IPS-NIHi11 (cell line): ENCODE measurements at places on chromosomes 12 and 14.

DNA sequence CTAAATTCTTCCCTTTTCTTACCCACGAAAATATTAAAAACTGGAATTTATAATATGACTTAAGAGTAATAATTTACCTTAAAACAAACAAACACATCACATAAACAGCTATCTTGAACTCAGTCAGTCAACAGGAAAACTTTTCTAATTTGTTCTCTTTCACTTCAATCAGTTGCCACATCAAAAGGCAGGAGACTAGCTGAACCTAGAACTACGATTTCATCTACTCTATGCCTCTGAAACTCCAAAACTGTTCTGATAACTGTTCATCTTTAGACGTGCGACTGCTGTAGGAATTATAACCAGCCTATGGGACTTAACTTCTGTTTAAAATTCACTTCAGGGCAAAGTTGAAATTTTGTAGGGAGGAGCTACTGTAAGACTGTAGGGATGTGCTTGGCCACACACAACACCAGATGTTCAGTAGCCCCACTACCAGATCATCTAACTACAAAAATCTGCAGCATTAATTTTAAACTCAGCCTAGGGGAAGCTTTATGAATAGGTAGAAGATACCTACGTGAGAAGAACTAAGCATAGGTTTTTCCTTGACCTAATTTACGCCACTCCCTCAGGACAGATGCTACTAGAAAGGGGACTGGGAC is 7.6 kb upstream of the RAD51AP1 start:
- no peak for DNase-seq

GRCh38 chr12:122517877-122518276 is 8.9 kb downstream of the RSRC2 start:
- no peak for DNase-seq

DNA sequence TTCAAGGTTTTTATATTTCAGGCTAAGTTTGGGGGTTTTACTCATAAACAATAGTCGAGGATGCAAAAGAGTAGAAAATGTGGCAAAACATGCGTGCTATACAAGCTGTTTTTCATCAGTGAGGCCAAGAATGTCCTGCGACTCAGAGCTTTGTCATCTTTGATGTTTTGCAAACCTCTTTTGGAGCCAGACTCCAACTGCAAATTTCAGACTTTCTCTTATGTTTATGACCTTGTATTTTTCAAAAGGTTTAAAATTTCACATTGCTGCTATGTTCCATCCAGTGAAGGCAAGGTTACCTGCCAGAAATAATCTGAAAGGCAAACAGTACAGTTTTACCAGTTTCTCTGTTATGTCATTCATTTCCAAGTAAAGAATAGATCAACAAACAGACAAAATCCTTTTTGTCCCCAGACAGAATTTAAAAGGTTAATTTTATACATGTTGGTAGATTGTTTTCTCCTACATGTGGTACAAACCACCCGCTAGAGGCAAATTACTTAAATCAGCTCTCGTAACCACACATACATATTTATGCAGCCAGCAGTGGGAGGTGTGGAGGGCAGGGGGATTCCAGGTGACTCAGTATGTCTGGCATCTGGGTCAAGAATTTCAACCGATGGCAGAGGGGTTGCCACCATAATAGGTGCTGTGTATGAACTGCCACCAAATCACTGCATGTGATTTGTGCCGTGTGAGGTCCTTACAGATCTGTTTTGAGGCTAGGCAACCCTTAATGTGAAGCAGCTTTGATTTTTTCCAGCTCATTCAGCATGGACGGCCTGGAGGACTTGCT is 119.8 kb upstream of the CPM start:
- DNase-seq: peak; percentile 48

- DNase-seq: no peak
These were observed 52.9 kb downstream of the SEL1L start for GRCh38 chr14:81480741-81481140.

DNA sequence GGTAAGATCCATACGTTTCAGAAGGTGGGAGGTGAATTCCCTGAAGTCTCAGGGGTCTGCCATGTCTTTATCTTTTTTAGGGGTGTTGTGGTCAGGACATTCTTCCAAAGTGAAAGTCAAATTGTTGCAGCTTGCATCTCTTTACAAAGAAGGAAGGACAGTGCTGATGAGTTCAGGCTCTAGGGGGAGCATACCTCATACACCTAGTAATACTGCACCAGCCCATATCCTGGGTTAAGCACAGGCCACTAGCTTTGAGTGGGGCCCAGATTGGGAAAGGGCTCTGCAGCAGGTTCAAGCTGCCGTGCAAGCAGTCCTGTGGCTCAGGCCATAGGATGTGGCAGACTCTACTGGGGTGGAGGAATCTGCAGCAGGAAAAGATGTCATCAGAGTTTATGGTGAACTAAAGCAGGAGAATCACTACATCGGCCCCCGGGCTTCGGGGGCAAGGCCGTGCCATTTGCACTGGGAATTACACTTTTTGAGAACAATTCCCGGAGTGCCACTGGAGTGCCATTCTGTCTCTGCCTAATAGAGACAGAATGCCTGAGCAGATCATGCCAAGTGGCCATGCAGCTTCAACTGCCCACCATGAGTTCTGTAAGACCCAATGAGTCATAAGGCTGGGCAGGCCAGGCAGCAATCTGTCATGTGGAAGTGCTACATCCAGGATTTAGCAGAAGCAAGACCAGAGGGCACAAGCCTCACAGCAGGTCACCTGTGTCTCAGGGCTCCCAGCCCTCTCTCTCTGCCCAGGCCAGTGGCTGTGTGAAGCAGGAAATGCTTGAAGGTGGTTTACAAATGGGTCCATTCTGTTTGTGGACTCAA is 32.3 kb downstream of the DIO3 start:
- peak; percentile 24 for DNase-seq

DNA sequence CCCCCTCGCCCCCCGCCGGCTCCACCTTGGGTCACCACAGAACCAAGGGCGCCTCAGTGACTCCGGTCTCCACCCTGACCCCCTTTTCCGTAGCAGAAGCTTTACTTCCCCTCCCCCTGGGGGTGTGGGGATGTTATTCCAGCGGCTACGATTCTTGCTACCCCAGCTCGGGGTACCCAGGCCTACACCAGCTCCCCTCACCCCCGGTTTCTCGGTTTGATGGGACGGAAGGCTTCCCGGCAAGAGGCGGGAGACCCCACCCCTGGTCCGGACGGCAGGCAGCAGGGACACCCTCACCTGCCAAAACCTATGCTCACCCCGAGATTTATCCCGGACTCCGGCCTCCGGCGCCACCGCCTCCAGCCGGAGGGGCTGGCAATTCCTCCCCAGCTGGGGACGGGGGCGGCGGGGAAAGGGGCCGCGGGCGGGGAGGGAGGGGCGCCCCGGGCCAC is 619 bp downstream of the RAB15 start:
- DNase-seq: no peak

GRCh38 chr14:23085458-23085857 is 9.5 kb downstream of the ACIN1 start:
- no peak for DNase-seq

GRCh38 chr14:58488550-58488949 is 61.0 kb downstream of the KIAA0586 start:
- no peak for DNase-seq

- DNase-seq: no peak
These were observed 23.7 kb upstream of the KRT77 start for GRCh38 chr12:52727037-52727436.

GRCh38 chr14:54168489-54168888 is 211.9 kb upstream of the BMP4 start:
- DNase-seq: no peak

- no peak for DNase-seq
These were observed 4.7 kb upstream of the FAM234B start for GRCh38 chr12:13039328-13039956.

DNA sequence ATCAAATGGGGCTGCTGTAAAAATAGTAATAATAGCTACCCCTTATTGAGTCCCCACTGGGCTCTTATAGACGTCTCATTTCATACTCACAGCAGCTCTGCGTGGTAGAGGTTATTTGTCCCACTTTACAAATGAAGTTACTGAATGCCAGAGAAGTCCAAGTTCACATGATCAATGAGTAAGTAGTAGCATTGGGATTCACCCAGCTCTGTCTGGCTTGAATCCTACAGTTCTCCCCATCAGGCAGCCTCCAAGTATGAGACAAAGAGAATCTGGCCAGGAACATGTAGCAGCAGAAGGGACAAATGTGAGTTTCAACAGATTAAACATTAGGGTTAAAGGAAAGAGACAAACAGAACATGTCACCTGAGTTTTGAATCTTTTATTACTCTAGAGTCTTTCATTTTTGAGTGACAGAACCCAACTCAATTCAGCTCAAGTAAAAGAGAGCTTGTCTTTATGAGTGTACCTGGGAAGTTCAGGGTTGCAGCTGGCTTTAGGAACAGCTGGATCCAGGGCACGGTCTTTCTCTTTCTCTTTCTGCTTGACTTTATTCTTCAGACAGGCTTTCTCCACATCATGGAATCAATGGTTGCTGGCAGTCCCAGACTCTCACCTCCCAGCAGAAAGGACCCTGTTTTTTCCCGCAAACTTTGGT is 64.1 kb upstream of the JDP2 start:
- no peak for DNase-seq

- DNase-seq: peak; percentile 13
These were observed 77.3 kb upstream of the ANO6 start for GRCh38 chr12:45138609-45139008.

GRCh38 chr12:72522411-72522810 is 250.2 kb downstream of the TRHDE start:
- no peak for DNase-seq

DNA sequence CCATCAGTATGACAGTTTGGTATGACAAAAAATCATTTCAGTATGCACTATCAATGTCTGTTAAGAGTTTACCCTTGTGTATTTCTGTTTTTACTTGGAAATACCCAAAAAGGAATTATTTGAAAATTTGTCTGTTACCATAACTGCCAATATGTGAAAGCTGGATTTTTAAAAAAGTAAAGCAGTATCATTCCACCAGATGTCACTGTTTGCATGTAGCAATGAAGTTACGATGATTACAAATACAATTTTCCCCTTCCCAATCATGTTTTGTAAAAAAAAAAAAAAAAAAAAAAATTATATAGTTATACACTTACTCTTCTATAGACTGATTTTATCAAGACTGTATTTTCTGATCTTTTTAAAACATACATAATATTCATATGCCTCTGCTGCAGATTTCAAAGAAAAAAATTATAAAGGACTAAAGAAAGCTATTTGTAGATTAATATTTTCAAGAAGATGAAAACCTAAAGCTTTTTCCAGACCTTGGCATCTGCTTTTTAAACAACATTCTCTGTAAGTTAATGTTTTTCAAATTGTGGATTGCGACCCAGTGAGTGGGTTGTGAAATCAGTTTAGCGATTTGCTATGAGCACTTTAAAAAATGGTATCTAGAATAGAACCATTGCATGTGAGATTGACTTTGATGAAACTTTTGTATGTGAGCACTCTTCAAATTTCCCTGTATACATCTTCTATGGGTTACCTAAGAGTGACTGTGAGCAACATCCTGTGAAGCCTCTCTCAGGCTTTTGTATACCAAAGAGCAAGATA is 114.2 kb downstream of the TTC6 start:
- peak; percentile 15 for DNase-seq

DNA sequence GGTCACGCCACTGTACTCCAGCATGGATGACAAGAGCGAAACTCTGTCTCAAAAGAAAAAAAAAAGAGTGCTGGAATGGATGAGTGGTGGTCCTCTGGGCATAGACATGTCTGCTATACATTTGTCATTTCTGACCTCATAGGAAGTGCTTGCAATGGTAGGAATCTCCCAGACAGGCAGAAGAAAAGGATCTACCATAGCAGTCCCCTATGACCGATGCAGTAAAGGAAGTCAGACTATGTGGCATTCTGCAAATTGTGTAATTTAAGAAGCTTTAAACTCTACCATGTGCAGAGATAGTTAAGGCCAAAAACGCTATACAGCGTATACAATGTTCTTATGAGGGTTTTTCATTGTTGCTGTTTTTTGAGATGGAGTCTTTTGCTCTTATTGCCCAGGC is 24.7 kb upstream of the RAP1B start:
- DNase-seq: no peak

- DNase-seq: peak; percentile 21
These were observed 172.7 kb upstream of the OR4E1 start for GRCh38 chr14:21846227-21846885.

- DNase-seq: no peak
These were observed 1.9 kb downstream of the TRIP11 start for GRCh38 chr14:92037989-92038388.

DNA sequence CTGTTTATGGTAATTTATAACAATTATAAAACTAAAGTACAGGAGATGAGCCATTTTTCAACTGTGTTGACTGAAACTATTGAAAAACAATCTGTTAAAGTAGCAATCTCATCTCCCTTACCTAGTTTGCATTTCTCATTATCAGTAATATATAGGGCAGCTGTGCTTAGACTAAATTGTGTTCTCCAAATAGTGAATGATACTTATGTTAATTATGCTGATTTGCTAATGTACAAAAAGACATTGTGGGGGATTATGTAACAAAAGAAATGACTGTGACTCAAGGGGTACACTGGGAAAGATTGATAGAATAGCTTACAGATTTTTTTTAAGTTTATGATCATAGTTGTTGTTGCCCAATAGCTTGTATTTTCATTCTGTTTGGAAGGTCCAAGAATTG is 207.7 kb downstream of the FUT8 start:
- DNase-seq: no peak

GRCh38 chr12:114189266-114189665 is 216.7 kb downstream of the TBX5 start:
- DNase-seq: no peak

- DNase-seq: no peak
These were observed 85.1 kb downstream of the BORCS5 start for GRCh38 chr12:12441843-12442461.

DNA sequence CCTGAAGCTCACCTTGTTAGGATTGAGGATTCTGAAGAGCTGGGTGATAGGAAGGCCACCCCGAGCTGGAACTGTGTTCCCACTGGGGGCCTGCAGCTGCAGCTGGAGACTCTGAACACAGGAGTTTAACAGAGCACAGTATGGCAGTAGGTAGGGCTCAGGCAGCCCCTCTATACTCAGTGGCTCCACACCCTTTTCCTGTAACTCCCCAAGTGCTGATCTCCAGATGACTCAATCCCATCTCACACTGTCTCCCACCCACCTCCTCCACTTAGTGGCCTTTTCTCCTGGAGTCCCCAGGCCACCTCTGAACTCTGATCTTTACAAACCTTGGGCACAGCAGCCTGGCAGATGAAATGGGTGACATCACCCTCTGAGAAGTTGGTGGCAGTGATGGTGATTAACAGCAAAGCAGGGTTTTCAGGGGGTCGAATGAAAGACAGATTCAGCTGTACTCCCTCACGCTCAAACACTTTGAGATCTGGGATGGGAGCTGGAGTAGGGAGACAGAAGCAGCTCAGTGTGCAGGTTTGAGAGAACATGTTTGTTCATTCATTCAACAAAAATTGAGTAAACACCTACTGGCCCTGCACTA is 4.0 kb downstream of the THTPA start:
- no peak for DNase-seq
